ENCODE measurements at places on chromosomes 4 and X.

DNA sequence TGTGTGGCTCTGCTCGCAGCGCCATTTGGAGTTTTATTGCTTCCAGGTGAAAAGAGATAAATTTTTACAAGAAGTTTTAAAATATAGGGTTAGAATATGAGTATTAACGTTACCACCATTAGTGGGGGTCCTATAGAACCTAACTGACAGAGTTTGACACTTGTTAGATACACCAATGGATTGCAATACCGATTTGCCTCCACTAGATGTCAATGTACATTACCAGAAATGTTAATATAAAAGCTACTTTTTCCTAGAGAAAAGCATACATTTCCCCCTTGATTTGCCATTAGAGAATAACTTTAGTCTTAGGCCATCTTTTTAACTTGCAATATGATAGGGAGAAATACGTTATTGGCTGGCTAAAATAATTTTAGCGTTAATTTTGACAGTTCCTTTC is 108.4 kb downstream of the LINC00632 start:
- DNase-seq = no peak

GRCh38 chr4:47050761-47051725 is 19.7 kb downstream of the GABRB1 start:
- DNase-seq = no peak

GRCh38 chrX:133171962-133172708 is 46.0 kb downstream of the TFDP3 start:
- no peak for DNase-seq

DNA sequence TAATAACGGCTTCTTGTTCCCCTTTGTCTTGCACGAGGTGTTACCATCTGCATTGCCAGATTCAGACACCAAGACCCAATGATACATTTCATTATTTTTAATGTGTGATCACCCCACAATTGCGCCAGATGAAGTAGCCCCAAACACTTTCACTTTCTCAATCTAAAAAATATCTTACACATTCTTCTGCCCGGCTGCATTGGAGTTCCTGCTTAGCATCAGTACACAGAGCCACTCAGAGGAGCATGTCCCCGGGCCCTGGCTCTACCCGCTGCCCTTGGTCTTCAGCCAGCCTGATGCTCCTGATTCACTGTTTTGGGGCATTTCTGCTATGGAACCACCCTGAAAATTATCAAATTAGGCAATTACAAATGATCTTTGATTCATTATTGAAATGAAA is 66.0 kb upstream of the TENM3 start:
- DNase-seq = no peak
